Thyroid gland (tissue), 4 donors: ENCODE measurements at places on chromosomes 7 and 10. TPM values are rescaled to one million over a fixed set of nuclear protein-coding genes. Genes with fewer than 3 reads are reported as not detected.

DNA sequence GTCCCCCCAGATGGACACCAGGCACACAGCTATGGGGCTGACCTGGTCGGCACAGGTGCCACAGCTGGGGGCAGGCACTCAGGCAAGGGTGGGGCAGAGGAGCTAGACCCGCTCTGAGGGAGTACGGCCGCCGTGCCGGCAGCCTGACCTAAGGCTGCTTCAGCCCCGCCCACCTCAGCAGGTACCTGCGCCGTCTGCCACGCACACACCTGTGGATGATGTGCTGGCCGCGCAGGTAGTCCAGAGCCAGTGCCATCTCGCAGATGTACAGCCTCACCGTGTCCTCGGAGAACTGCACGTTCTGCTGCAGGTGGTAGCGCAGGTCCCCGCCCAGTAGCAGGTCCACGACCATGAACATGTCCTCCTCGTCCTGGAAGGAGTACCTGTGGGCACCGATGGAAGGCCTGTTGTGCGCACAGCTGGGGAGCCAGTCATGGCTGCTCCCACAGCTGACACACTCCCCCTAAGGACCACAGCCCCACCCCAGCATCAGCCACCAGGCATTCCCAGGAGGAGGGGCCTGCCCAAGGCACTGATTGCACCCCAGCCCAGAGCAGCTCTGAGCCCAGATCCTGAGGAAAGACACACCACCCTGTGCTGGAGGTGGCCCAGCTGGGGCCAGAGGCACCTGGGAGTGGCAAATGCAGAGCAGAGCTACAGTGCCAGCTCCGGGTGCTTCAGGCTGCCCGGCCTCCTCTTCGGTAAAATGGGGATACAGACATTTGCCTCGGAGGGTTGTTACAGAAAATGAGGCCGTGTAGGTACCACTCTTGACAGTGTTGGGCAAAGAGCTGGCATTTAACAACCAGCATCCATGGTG, 40.0 kb downstream of the DPYSL4 start:
- H3K27me3 ChIP-seq: no peaks in the 10 kb centered on the region
- no peak for DNase-seq
- H3K27ac ChIP-seq: no peak overlapping the region
- no peak overlapping the region for H3K4me3 ChIP-seq

GRCh38 chr10:113329121-113329596, 223.7 kb upstream of the HABP2 start:
- no peak for DNase-seq
- H3K36me3 ChIP-seq: no peaks in the 10 kb centered on the region
- no peaks in the 10 kb centered on the region for H3K27me3 ChIP-seq
- H3K4me1 ChIP-seq: no peaks in the 10 kb centered on the region

ZPBP gene
- total RNA-seq: 1.5 TPM

DIP2C gene
- 14.6 TPM for total RNA-seq

DNA sequence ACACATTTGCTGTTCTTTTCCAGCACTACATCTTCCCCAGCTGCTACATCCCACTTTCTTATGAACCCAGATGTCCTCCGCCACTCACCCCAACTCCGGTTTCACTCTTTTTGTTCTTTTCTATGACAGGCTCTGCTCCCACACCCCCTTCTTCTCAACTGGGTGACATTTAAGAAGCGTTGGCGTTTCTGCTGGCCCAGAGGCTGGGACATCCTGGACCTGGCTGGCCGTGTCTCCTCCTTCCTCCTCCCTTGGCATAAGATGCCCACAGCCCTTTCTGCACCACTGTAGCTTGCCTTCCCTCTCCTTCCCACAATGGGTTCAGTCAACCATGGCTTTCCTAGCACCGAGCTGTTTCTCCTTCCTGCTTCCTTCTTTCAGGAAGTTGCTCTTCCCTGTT, 9.4 kb upstream of the CALML5 start:
- H3K4me1 ChIP-seq: peaks cover 18% of the 10 kb centered on the region
- H3K27me3 ChIP-seq: no peaks in the 10 kb centered on the region
- H3K36me3 ChIP-seq: no peaks in the 10 kb centered on the region
- no peak for DNase-seq
- H3K27ac ChIP-seq: no peak overlapping the region
- no peak overlapping the region for H3K4me3 ChIP-seq

- no peak for DNase-seq
- H3K4me1 ChIP-seq: no peaks in the 10 kb centered on the region
- no peaks in the 10 kb centered on the region for H3K27me3 ChIP-seq
- no peak overlapping the region for H3K4me3 ChIP-seq
Observed at GRCh38 chr10:11782793-11783557, 40.2 kb upstream of the PROSER2 start.

OR13A1 gene
- total RNA-seq: not detected

- no peaks in the 10 kb centered on the region for H3K36me3 ChIP-seq
- no peak overlapping the region for H3K27ac ChIP-seq
- no peak overlapping the region for H3K4me3 ChIP-seq
- no peak for DNase-seq
Observed at GRCh38 chr7:117096942-117097341, 143.6 kb downstream of the ST7 start.

NOS3 gene
- total RNA-seq: 6.7 TPM

DNA sequence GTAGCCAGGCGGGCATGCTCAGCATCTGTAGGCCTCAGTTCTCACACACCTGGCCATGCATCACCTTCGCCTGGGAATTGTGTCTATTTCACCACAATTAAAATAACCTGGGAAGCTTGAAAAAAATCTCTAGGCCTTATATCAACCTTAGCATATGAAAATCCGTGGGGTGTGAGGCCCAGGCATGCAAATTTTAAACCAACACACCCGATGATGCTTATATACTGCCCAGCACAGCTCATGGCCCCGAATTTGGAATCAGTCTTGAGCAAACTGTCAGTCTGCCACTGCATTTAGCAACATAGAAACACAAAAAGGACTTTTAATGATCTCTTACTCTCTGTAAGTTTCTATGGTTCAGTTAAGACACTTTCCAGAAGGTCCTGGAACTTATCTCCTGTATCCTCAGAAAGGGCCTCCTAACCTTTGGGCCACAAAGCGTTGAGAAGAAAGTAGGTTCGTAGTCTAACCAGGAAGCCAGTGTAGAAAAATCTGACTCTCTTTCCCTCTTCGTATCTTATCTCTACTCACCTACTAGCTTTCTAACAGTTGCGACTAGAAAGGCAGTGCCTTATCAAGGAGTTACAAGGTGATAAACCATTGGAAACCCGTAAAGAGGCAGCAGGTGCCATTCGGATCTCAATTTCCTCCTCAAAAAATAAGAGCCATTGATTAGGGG, 12.0 kb upstream of the DMBT1 start:
- no peak for DNase-seq
- no peak overlapping the region for H3K4me3 ChIP-seq
- H3K4me1 ChIP-seq: peaks cover 19% of the 10 kb centered on the region
- no peaks in the 10 kb centered on the region for H3K27me3 ChIP-seq
- H3K27ac ChIP-seq: no peak overlapping the region

- H3K27me3 ChIP-seq: no peaks in the 10 kb centered on the region
- H3K4me1 ChIP-seq: peaks cover 17% of the 10 kb centered on the region
- no peak overlapping the region for H3K4me3 ChIP-seq
Observed at GRCh38 chr7:104174798-104175197, 33.0 kb downstream of the ORC5 start.

GRCh38 chr7:22319424-22320403, 37.2 kb downstream of the RAPGEF5 start:
- H3K4me3 ChIP-seq: no peak overlapping the region
- no peak for DNase-seq
- no peak overlapping the region for H3K27ac ChIP-seq
- H3K27me3 ChIP-seq: no peaks in the 10 kb centered on the region
- H3K36me3 ChIP-seq: no peaks in the 10 kb centered on the region

MOGAT3 gene
- not detected for total RNA-seq

SORCS1 gene
- total RNA-seq: 11.8 TPM

- no peaks in the 10 kb centered on the region for H3K36me3 ChIP-seq
- no peak overlapping the region for H3K27ac ChIP-seq
- no peaks in the 10 kb centered on the region for H3K27me3 ChIP-seq
- H3K4me1 ChIP-seq: peaks cover 16% of the 10 kb centered on the region
- no peak overlapping the region for H3K4me3 ChIP-seq
- no peak for DNase-seq
Observed at GRCh38 chr10:575402-576129, 113.9 kb downstream of the DIP2C start.

DNA sequence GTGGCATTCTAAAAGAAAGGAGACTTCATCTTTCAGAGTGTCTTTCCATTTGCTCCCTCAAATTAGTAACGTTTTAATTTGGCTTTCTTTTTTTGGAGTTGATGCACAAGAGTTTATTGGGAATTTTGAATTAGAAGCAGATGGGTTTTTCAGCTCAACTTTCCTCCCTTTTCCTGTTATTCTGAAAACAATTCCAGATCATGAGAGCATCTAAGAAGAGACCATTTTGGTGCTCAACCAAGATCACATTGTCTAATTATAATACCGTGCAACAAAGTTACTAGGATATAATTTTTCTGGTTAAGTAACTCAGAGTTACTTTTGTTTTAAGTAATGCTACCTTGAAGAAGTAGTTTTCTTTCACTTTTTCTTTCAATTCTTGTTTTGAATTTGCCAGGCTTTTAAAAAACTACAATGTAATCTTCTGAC, 396.6 kb upstream of the KLF6 start:
- no peak for DNase-seq
- no peak overlapping the region for H3K4me3 ChIP-seq
- no peak overlapping the region for H3K27ac ChIP-seq
- no peaks in the 10 kb centered on the region for H3K36me3 ChIP-seq
